ENCODE measurements at places on chromosomes 7 and 10.

DNA sequence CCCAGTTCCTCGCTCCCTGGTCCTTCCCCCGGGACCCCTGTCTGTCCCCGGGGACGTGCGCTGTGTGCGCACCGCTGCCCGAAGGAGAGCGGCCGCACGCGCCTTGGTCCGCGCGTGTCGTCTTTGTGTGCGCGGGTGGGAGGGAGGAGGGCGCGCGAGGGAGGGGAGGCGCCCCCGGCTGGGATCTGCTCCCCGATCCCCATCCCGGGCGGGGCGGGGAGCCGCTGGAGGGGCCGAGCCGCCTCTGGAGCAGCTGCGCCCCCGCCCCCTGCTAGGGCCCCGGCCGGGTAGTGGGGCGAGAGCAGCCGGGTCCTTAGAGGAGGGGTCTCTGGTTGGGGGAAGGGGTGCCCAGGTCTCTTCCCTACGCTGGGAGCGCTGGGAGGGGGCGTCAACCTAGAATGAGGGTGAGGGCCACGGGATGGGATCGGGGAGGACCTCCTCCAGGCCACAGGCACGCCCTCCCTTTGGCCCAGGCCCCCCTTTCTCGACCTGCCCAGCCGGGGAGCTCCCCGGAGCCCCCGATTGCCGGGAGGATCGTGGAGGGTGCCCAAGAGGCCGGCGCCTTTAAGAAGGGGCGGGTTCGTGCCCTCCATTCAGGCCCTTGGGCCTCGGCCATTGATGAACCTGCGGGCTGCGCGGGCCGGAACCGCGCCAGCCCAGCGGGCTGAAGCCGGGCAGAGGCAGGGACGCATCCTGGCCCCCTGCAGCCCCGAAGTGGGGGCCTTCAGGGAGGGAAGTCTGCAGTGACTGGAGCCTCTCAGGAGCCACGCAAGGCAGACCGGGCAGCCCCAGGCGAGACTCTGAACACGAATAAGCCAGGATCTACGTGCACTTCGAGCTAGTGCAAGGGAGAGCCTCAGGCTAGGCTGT lies 678 bp downstream of the SH2B2 start:
- DNase-seq: no peak

GRCh38 chr7:37816922-37817590 lies 31.3 kb upstream of the NME8 start:
- DNase-seq: no peak

DNA sequence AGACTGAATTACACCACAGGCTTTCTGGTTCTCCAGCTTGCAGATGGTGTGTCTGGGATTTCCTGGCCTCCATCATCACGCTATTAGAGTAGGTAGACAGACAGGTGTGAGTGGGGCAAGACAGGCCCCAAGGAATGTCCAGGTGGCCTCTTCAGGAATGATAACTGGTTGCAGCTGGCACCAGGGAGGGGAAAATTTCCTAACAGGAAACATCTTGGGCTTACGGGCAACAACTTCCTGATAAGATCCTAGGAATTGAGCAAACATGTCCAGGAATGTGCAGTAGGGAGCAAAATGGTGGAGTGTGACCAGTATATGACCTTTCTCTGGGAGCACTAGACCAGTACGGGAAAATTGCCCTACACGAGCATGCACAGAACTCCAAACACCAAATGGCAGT lies 11.3 kb downstream of the XRCC2 start:
- no peak for DNase-seq

DNA sequence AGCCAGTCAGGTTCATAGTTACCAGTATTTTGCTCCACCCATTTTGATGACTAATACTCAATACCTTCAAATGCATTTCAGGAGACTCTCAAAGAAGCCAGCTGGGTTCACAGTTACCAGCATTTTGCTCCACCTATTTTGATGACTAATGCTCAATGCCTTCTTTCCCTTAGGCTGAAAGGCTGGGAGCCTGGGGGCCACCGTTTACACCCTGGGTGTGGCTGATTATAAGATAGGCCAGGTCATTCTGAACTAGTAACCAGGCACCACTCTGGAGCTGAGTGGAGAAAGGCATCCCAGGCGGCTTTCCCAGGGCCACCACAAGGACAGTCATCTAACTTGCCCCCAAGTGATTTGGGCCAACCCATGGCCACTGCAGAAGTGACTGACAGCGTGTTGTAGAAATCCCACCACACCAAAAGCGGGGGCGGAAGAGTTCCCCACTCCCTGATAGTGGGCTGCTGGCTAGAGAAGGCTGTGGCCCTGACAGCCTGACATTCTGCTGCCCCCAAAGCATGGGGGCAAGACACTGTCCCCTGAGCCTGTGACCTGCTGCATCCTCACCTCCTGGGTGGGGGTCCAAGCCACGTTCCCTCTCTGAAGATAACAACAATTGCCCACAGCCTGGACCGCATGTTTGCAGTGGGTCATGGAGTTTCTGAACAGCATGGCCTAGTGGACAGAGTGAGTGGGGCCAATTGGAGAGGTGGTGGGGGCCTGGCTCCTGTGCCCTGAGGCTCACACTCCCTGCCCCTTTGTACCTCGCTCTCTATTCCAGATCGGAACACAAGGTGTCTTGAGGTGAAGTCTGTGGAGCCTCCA lies 23.0 kb upstream of the ZNF488 start:
- no peak for DNase-seq

- no peak for DNase-seq
These were observed 180.6 kb downstream of the LRMDA start for GRCh38 chr10:75611993-75612372.

- no peak for DNase-seq
These were observed 63.6 kb downstream of the ANKRD7 start for GRCh38 chr7:118288098-118288497.

GRCh38 chr7:124752310-124752709 lies 13.3 kb downstream of the GPR37 start:
- DNase-seq: no peak
